ENCODE measurements at places on chromosomes 1 and 21.

DNA sequence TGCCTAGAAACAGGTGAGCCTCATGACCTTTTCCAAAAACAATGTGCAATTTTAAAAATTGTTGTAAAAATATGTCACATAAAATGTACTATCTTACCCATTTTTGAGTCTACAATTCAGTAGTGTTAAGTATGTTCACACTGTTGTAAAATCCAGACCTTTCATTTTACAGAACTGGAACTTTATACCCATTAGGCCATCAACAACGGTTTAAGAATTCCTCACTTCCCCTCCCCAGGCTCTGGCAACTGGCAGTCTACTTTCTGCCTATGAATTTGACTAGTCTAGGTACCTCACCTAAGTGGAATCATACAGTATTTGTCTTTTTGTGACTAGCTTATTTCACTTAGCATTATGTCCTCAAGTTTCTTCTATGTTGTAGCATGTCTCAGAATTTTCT, 8.6 kb downstream of the CTSE start:
- no peak for DNase-seq

GRCh38 chr21:44779417-44780136, 22.0 kb downstream of the UBE2G2 start:
- no peak for DNase-seq

- DNase-seq, result no peak
Measured at GRCh38 chr1:32780628-32781234, 36.4 kb downstream of the YARS1 start.

- DNase-seq, result no peak
Measured at GRCh38 chr1:167821969-167822685, 91.8 kb downstream of the ADCY10 start.

GRCh38 chr1:175355414-175355813, 162.8 kb upstream of the KIAA0040 start:
- DNase-seq, result no peak

DNA sequence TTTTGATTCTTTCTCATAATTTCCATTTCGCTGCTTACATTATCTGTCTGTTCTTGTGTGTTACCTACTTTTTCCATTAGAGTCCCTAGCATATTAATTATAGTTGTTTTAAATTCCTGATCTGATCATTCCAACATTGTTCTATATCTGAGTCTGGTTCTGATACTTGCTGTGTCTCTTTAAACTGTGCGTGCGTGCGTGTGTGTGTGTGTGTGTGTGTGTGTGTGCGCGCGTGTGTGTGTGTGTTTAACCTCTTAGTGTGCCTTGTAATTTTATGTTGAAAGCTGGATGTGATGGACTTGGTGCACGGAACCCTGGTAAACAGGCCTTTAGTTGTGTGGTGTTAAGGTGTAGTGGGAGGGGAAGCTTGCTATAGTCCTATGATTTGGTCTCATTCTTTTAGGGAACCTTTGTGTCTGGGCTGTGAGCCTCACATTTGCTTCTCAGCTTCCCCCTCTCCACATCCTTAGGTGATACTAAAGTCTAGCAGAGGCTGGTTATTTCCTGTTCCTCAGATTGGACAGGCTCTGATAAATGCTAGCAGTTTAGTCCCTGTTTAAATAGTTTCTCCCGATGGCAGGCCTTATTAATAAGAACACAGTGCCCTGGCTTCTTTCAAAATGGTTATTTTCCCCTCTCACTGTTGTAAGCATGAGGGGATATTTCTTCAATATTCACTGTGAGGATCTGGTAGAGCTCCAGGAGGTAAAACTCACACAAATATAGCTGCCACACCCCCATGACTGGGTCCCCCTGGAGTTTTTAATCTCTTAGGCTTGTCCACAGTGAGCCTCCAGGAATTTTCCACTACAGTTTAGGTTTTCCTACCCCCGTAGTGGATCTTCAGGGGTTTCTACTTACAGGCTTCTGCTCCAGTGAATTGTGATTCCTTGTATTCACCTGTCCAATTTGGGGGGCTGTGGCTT, 118.3 kb downstream of the GALNT2 start:
- no peak for DNase-seq

DNA sequence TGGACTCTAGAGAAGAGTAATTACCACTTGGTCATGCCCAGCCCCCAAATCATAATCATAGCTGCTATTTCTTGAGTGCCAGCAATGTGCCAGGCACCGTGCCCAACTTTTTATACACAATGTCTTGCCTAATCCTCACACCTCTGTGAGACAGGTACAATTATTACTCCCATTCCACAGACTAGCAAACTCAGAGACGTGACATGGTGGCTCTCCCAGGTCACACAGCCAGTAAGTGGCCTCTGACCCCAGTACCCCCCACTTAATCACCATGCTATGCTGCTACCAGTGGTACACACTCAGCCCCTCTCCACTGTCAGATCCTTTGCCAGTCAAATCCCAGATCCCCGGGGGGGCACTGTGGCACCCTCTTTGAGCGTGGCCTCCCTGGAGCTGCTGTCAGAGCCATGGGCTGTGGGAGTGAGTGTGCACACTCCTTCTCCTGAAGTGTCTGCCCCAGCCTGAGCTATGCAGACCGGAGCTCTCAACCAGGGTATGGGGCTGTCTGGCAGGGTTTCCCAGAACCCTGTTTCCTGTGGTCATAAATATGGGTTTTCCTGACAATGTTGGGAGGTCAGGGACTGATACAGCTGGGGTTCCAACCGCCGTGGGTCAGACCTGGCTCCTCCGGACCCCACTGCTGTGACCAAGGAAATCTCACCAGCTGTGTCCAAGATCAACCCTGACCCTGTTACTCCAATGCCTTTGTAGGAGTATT, 51.8 kb downstream of the LACTBL1 start:
- no peak for DNase-seq

DNA sequence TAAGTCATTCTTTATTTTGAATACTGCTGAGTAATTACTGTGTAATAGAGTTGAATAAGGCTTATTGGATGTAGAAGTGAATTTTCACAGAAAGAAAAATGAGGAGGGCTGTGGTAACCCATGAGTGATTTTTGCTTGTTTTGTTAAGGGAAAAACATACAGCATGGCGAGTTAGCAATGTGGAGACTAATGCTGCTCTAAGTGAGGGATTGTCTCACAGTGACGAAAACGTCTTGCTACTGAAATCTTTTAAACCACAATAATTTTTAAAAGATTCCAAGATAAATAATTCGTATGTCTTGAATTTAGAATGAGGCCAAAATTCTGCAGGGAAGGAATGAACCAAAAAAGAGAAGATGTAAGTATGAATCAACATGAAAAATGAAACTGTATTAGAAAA, 16.2 kb upstream of the PLA2G4A start:
- no peak for DNase-seq

GRCh38 chr1:151147132-151147503, 687 bp upstream of the SEMA6C start:
- DNase-seq, result no peak
